ENCODE measurements at places on chromosomes 6 and 20.

GRCh38 chr20:34560141-34560523, 1.6 kb downstream of the MAP1LC3A start:
- H3K36me3 ChIP-seq: peaks cover 2% of the 10 kb centered on the region
- peak overlapping the region; percentile 77 for H3K27ac ChIP-seq
- no peaks in the 10 kb centered on the region for H3K27me3 ChIP-seq

DNA sequence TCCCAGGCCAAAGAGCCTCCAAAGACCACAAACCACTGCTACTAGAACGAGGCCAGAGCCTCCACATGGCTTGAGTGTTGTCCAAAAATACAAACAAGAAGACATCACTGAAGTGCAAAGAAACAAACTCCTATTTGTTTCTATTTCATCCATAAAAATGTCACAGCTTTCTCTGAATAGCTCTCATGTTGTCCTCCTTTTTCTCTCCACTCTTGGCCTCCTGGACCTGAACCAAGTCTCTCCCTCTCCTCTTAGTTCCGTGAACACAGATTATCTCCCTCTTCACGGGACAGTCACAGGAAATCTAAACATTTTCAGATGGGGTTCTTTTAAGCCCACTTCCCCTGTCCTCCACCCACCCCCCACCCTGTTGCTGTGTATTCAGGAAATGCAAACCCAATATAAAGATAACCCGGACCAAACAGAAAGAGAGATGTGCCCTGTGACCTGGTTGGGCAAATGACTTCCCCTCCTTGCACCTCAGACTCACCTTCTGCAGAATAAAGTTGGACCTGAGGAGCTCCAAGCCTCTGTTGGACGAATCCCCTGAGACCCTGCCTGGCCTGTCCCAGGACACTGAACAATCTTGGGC, 75.8 kb upstream of the MRPS10 start:
- no peak for DNase-seq
- no peaks in the 10 kb centered on the region for H3K27me3 ChIP-seq
- peaks cover 38% of the 10 kb centered on the region for H3K4me1 ChIP-seq

DNA sequence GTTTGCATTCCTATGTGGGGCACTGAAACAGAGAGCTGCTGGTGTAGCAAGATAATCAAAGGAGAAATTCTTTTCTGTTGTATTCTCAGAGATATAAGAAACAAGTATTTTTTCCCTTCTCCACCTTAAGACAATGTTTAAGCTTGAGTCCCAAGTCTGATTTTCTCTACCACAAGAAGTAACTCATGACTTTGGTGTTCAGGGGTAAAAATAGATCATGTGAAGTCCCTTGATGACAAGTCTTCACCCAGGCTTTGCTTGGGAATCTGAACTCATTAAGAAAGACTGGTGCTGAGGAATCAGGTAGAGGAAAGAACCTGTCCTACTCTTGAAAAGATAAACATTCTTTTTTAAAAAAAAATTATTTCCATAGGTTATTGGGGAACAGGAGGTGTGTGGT, 205.6 kb downstream of the ALDH8A1 start:
- H3K27me3 ChIP-seq: peaks cover 51% of the 10 kb centered on the region
- no peak overlapping the region for H3K4me3 ChIP-seq
- H3K27ac ChIP-seq: no peak overlapping the region
- DNase-seq: no peak
- no peaks in the 10 kb centered on the region for H3K36me3 ChIP-seq

GRCh38 chr6:154496793-154497517, 13.5 kb downstream of the CNKSR3 start:
- H3K4me3 ChIP-seq: no peak overlapping the region
- no peak overlapping the region for H3K27ac ChIP-seq
- H3K36me3 ChIP-seq: no peaks in the 10 kb centered on the region
